ENCODE measurements at places on chromosomes 2 and 18.

DNA sequence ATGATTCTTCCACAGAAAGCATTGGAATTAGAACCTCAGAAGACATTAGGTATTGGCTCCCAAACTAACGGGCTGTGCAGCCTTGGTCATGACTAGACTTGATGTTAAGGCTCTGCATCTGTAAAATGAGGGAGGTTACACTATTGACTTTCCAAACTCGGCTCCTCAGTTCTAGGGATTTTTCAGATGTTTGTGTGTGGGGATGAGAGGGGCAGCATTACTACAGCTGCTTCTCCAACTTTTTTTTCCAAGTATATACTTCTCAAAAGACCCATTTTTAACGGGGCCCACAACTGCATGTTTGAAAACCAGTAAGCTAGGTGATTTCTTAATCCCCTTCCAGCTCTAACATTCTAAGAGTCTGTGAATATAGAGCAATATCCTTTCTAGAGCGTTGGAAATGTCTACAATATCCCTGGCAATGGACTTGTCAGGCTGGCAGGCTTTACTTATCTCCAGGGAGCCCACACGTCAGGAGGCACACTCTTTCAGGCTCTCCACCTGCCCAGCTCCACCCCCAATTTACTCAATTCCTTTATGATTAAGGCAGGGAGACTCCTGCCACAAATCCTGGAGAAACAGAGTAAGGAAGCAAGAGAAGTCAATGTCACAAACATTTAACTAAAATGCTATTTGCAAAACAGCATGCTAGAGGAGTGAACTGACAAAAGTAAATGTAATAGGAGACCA is 844 bp upstream of the MPV17 start:
- DNase-seq: no peak

- no peak for DNase-seq
Measured at GRCh38 chr2:101974663-101975062, 17.1 kb upstream of the IL1R2 start.

DNA sequence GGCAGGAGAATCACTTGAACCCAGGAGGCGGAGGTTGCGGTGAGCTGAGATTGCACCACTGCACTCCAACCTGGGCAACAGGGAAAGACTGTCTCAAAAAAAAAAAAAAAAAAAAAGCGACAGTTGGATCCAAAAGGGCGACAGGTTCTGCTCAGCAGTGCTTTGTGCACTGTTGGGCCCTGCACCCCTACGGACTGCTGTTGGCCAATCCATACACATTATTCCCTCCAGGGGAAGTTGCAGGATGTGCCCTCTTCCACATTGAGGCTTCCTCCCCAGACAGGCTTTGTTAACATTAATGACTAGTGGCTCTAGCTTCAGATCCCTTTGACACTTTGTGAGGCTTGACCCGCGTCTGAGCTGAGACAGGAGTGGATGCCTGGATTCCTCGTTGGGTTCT is 9.4 kb downstream of the NT5DC4 start:
- DNase-seq: no peak

DNA sequence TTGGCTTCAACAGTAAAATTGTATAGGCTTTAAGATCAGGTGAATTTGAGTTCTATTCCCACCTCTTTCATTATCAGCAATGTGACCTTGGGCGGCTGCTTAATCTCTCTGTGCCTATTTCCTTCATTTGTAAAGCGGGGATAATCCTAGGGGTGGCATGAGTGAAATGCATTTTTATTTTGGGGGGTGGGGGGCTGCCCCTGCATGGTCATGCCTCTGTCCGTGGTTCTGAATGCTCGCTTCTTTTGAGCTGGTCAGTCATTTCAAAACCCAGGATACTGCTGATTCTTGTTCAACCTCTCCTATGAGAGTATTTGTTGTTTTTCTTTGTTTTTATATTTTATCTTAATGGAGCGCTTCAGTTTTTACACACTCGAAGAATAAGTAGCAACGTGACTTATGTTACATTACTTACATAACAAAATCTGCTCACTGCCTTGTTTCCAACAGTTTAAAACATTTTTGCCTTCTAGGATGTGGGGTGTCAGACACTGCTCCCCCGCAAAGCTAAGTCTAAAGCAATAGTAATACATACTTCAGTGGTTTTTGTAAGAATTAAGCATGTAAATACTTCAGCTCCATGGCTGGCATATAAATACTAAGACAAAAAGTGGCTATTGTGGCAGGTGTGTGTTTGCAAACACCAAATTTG is 152.6 kb upstream of the PELI1 start:
- no peak for DNase-seq

GRCh38 chr2:179193759-179194394 is 70.8 kb downstream of the SESTD1 start:
- DNase-seq: no peak

GRCh38 chr18:11324956-11325882 is 175.8 kb upstream of the PIEZO2 start:
- DNase-seq: no peak

GRCh38 chr2:125526093-125526492 is 1129.9 kb upstream of the GYPC start:
- DNase-seq: no peak

DNA sequence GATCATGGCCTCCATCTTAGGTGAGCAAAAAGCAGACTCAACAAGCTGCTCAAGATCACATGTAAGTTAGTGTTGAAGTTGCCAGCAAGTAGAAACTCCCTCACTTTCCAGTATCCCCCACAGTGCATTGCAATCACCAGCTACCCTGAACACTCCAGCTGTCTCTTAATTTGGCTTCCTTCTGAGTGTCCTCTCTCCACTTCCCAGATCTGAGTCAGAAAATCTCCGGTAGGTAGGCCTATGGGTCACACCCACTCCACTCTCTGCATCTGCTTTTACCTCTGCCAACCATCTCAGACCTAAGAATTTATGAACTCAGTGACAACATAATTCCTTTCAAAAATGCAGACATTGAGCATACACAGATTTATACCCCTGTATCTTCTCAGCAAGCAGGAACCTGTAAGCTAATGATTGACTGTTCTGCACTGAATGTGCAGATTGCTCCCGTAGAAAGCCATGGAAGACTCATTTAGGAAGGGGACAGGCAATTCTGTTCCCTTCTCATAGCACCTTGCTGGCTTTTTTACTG is 656.9 kb downstream of the EPHA4 start:
- no peak for DNase-seq

DNA sequence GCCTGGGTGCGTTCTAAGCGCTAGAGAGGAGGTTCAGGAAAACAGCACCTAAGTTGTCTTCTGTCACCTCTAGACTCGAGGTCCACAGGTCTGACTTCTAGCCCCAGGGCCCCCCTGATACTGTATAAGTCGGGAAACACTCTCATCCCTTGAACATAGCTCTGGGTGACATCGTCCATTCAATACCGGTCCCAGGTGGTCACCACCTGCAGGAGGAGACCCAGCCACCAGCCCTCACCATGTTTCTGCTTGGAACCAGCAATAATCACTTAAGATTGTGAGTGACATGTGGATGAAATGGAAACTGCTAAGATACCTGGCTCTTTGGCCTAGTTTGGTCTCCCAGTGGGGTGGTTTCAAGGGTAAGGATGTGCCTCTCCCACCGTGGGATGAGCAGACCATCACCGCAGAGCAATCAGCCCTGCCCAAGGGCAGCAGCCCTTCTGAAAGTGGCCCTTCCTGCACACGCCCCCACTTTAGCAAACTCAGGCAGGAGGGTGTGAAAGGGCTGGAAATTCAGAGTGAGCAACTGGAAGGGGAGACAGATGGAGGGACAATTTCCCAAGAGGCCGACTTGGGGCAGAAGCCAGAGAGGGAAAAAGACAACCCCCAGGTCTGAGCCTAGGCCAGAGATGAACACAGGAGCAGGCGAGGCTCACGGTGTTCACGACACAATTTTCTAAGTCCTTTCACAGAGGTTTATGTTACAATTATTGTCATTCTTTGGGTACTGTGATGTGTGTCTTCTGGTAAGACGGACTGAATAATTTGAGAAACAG is 95.2 kb downstream of the ZNF516 start:
- no peak for DNase-seq

DNA sequence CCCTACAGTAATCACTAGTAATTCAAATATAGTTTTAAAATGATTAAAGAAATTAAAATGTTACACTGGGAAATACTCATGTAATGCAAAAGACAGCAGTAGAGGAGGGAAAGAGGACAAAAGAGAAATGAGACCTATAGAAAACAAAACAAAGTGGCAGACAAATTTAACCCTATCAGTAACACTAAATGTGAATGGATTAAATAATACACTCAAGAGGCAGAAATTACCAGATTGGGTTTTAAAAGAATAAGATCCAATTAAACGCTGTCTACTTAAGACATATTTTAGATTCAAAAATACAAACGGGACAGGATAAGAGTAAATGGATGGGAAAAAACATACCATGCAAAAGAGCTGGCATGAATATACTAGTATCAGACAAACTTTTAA is 17.0 kb downstream of the TLK1 start:
- DNase-seq: no peak

DNA sequence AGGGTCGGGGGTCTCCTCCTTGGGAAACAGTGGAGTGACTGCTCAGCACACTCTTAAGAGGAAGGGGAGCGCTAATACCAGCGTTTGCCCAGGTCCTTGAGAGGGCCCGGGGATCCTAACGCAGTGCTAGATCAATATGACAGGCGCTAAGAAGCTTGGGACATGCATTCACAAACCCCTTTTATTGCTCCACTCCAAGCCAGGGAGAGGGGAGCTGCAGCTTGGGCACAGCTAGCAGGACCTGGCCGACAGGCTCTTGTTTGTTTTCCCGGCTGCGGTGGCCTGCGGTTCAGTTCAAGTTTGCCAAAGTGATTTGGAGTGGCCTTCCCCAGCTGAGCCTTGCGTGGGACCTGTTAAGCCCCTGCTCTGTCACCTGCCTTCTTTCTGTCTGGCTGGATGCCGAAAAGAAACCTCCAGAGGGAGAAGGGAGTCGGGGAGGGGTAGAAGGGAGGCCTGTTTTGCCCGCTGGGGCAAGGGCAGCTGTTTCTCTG is 152.1 kb downstream of the GLI2 start:
- no peak for DNase-seq

DNA sequence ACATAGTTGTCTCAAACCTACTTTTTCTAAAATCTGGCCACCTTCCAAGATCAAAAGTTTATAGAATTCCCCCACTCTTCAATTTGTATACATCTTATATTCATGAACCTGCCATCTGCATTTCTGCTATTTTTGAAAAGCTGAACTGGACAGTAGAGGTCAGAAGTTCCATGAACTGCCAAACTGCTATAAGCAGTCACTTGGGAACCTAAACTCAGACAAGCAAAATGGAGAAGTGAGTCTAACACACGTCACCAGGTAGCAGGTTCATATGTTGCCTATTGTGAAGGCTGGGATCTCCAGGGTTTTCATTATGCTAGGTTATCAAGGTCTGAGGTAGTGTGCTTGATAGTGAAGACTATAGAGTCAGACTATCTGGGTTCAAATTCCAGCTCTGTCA is 2.0 kb upstream of the MYO1B start:
- DNase-seq: no peak
